ENCODE measurements at places on chromosomes 7 and 10.

DNA sequence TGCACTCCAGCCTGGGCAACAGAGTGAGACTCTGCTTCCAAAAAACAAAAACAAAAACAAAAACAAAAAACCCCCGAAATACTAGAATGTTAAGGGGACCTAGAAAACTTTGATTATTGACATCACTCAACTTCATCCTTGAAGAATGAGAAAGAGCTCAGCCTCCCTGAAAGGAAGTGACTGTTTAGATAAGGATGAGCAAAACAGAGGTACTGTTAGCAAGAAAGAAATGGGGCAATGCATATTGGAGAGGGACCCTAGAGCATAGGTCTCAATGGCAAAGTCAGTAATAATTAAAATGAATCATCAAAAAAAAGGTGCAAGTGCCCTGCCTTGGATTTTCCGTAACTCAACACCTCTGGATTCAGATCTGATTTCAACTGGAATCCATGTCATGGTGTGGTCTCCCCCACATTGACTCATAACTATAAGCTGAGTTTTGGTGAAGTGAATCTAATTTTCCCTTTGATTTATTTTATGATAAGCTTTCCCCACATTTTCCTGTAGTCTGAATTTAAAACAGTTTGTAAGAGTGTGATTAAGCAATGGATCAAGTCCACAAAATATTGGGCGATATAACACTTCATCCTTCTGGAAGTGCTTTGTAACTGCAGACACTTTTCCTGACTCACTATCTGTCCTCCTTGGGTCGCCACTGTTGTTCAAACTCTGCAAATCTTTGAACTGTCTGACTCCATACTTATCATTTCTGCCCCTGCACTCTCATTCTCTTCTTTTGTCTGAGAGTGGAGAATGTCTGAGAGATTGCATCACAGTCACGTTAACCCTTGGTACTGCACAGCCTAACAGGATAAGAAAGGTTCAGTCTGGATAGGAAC, 224.8 kb upstream of the LYZL1 start:
- DNase-seq: no peak

GRCh38 chr10:84205049-84205852, 10.9 kb downstream of the CDHR1 start:
- peak; percentile 77 for DNase-seq

GRCh38 chr7:47252675-47253074, 329.2 kb downstream of the TNS3 start:
- DNase-seq: no peak

- no peak for DNase-seq
These were observed 31.0 kb downstream of the BET1 start for GRCh38 chr7:93973134-93973533.

DNA sequence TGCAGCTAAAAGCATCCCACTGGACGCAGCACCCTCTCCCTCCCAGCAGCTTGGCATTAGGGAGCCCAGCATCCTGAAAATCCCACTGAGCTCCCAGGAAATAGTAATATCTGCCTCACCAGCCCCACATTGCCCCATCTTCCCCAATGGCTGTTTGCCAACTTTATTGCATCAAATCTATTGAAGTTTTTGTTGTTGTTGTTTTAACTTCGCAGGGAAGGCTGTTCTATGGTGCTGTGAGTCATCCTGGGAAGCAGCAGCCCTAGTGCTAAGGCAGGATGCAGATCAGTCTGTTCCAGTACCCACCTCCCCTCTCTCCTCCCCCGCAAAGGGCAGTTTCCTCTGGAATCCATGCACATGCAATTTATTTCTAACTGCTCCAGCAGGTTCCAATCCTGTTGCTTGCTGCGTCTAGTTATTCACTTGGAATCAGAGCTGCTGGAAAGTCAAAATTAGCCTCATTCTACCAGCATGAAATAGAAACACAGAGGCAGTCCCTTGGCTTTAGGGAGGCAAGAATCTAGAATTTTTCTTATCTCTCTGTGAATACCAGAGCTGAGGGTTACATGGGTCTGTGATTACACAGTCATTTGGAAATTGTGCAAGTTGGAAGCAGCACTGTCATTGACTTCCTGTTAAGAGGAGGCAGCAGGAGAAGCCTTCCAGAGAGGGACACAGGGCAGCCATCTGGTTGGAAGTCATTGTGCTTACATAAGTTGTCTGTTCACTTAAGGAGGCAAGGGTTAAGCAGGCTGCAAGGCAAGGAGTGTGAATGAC, 115.9 kb upstream of the CACUL1 start:
- DNase-seq: no peak
